ENCODE measurements at places on chromosomes 6 and 20.
A peak's percentile ranks its signal among the peaks of the same experiment; 100 is the strongest.

GRCh38 chr6:152241013-152241766 is 396.0 kb downstream of the SYNE1 start:
- DNase-seq = no peak

GRCh38 chr6:34986845-34987246 is 97.8 kb downstream of the ANKS1A start:
- no peak for DNase-seq

- no peak for DNase-seq
Measured at GRCh38 chr6:154509421-154510143, 903 bp downstream of the CNKSR3 start.

DNA sequence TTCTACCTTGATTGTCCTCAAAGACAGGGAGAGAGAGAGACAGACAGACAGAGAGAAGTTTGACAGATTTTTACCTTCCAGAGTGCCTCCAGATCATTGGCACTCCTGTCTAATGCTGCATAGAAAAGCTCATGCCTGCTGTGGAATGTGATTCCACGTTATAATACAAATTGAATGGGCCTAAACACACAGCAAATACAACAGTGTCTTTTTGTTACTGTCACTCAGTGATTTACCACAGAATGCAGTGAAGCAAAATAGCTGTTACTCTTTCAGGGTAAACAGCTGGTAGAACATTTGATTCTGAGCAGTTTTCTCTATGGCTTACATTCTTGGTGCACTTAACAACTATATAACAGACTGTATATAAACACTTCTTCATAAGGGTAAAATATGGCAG is 558.7 kb downstream of the LMBRD1 start:
- DNase-seq = no peak

- no peak for DNase-seq
Measured at GRCh38 chr6:95676011-95676628, 98.8 kb downstream of the MANEA start.

DNA sequence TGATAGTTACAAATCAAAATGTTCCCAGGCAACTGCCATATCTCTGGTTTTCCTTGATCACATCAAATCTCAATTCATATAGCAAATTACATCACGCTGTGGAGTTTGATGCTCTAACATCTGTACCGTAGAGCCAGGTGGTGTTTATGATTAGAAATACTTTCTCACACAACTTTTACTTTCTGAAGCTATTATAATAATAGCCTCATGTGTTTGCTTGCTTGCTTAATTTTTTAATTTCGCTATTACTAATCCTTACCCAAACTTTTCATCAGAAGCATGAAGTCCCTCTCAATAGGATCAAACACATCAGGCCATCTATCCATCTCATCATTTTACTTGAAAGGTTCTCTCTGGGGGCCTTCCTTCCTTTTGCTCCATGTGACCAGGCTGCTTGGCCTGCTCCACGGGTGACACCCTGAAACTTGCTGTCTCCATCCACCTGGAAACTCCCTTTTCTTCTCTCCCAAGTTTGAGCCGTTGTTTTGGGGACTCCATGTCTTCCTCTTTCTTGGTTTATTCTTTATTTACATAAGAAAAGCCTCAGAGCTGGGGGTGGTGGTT is 75.4 kb downstream of the ADAT2 start:
- no peak for DNase-seq

- DNase-seq = no peak
Measured at GRCh38 chr6:43948527-43949485, 178.4 kb downstream of the MRPL14 start.

DNA sequence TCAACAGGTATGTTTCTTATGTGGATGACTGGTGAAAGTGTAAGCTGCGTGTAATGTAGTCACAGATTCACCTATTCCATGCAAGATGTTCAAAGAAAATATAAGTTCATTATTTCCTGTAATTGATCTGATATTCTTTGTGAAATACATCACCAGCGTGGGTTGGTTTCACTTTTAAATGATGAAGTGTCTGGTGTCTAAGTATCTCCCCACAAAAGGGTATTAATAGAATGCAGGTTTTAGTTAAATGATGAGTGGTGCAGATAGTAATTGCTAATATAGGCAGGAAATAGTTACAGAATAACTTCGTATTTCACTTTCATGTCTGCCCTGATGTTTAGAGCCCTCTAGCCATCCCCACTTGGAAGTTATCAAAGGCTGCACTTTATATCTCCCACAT is 22.2 kb downstream of the PGBD1 start:
- DNase-seq = no peak

DNA sequence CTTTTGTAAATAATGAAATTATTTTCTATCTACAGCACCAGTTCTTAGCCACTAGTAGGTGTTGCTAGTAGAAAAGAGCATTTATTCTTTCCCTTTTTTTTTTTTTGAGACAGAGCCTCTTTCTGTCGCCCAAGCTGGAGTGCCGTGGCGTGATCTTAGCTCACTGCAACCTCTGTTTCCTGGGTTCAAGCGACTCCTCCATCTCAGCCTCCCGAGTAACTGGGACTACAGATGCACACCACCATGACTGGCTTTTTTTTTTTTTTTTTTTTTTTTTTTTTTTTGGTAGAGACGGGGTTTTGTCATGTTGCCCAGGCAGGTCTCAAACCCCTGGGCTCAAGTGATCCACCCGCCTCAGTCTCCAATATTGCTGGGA is 6.7 kb downstream of the PCMT1 start:
- DNase-seq = no peak

GRCh38 chr20:61127311-61128039 is 124.6 kb upstream of the CDH4 start:
- no peak for DNase-seq

- no peak for DNase-seq
Measured at GRCh38 chr20:50743087-50743486, 11.7 kb downstream of the PARD6B start.

GRCh38 chr6:104606361-104606760 is 253.4 kb downstream of the HACE1 start:
- no peak for DNase-seq

- DNase-seq = peak; percentile 71
Measured at GRCh38 chr6:157989541-157990289, 8.1 kb downstream of the SYNJ2 start.

DNA sequence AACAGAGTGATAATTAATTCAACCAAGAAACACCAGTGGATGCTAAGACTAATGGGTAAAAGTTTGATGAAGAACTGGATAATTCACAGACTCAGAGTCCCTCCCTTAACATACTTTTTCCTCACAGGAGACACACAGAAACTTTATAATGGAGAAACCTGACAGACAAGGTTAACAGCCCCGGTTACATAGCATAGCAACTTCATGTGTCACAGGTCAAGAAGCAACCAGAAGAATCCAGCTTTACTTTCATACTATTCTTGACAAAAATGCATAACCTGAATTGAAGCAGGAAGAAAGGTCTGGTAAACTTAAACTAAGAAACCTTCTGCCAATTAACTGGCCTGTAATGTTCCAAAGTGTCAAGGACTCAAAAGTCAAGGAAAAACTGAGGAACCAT is 375.9 kb downstream of the RNF144B start:
- DNase-seq = no peak

DNA sequence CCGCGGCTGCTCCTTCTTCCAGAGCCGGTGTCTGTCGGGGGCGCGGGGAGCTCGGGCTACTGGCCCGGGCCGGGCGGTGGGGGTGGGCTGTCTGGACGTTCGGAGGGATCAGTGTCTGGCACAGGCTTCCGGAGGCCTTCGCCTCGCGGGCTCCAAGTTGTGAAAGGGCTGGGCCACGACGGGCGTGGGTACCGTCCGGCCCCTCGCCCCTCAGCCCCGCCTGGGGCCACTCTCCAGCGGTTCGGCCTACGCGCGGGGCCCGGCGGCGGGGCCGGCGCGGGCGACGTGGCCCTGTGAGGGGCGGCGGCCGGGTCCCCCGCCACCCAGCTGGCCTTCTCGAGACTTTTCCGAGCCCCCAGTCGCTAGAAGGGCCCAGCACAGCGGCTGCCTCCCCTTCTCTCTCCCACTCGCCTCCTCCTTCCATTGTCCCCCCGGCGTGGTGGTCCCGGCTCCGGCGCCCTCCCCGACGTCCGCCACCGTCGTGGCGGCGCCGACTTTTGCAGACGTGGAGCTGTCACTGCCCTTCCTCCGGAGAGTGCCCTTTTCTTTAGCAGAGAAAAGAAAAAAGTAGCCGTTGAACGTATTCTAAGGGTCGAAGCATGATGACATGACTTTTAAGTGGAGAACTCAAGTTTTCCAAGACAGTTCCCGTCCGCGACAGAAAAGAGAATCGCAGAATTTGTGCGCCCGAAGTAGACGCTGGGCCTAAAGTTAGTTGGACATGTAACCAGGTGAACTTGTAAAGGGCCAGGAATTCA is 571 bp downstream of the ITCH start:
- DNase-seq = no peak

- no peak for DNase-seq
Measured at GRCh38 chr6:143545165-143545564, 33.6 kb upstream of the FUCA2 start.

Data from cerebellar nuclear complex (tissue), 1 donor.